ENCODE measurements at places on chromosomes 13 and 19.
A peak's percentile ranks its signal among the peaks of the same experiment; 100 is the strongest.

DNA sequence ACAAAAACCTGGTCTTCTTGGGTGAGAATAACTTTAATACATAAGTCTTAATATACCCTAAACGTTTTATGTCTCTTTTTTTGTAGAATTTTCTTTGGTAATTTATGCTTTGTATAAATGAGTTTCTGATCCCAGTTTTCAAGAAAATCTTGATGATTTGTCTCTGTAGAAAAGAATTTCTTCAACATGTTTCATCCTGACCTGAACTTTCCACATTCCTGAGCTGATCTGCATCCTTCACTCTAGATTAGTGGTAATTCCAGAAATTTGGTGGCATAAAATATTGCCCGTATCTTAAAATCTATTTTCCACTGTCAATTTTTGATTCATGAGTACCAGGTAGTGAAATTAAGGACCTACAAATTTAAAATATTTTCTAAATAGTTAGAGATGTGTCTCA, 16.3 kb downstream of the ZNF714 start:
- no peak for DNase-seq

- DNase-seq, result peak; percentile 86
These were observed 360 bp downstream of the DDX39A start for GRCh38 chr19:14418856-14419105.

DNA sequence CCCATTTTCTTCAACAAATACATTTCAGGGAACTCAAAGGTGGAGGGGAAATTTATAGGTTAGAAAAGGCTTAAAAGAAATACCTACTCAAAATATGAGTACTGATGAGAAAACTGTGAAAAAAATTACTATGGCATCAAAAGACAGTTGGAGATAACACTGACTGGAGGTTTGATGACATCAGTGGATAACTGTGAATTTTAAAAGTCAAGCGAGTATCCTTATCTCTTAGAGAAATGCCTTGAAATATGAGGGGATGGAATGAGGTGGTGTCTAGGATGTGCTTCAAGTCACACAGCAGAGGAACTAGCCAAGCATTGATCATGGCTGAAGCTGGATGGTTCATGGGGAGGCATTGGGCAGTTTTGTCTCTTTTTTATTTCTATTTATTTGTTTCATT, 27.2 kb upstream of the SLC15A1 start:
- no peak for DNase-seq

GRCh38 chr13:91157273-91158016, 190.0 kb upstream of the MIR17HG start:
- no peak for DNase-seq

GRCh38 chr13:24625870-24626849, 54.0 kb upstream of the ATP12A start:
- DNase-seq, result no peak

- DNase-seq, result no peak
These were observed 313.1 kb upstream of the MAB21L1 start for GRCh38 chr13:35789335-35790165.

DNA sequence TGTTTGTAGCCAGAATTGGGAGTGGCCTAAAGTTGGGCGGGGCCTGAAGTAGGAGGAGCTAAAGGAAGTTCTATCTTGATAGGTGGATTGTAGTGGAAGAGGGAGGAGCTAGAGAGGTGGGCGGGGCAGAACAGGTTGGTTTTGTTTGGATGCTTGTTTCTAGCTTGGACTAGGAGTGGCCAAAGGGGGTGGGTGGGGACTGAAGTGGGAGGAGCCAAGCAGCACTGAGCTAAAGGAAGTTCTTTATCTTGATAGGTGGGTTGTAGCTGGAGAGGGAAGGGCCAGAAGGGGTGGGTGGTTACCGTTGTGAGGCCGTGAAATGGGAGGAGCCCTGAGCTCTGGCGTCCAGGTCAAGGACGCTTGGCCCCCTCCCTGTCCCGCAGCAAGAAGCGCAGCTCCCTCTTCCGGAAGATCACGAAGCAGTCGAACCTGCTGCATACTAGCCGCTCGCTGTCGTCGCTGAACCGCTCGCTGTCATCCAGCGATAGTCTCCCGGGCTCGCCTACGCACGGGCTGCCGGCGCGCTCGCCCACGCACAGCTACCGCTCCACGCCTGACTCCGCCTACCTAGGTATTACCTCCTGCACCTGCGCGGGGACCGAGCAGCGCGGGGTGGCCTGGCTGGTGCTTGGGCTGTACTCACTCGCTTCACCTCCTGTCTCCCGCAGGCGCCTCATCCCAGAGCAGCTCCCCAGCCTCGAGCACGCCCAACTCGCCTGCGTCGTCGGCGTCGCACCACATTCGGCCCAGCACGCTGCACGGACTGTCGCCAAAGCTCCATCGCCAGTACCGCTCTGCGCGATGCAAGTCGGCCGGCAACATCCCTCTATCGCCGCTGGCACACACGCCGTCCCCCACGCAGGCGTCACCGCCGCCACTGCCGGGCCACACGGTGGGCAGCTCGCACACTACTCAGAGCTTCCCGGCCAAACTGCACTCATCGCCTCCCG, 8.0 kb downstream of the DNASE2 start:
- peak; percentile 72 for DNase-seq

GRCh38 chr19:6744381-6745301, 5.2 kb downstream of the TRIP10 start:
- DNase-seq, result no peak

DNA sequence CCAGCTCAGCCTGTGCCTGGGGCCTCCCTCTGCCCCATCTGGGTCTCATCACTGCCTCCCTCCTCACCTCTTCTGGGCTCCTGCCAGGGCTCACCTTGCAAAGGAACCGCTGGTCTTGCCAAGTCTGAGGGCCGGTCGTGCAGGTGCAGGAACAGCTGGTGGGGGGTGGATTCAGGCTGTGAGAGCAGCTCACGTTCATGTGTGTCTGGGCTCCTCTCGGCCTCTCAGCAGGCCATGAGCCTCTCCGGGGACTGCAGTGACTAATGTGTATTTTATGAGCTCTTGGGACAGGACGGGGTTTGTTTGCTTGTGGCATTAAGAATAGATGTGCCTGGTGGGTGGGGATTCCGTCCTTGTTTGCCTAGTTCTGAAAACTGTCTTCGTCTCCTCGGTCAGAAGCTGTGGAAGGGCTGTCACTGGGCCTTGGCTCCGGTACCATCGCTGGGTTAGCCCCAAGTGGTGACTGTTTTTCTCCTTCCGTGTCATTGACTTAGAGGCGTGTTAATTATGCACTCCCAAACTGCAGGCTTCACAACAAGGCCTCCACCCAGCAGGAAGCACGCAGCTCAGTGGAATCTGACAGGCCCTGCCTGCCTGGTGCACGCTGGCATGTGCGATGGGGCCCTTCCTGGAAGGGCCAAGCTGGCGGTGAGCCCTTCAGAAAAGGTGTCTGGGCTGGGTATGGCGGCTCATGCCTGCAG, 77.6 kb downstream of the KDM4B start:
- DNase-seq, result no peak

DNA sequence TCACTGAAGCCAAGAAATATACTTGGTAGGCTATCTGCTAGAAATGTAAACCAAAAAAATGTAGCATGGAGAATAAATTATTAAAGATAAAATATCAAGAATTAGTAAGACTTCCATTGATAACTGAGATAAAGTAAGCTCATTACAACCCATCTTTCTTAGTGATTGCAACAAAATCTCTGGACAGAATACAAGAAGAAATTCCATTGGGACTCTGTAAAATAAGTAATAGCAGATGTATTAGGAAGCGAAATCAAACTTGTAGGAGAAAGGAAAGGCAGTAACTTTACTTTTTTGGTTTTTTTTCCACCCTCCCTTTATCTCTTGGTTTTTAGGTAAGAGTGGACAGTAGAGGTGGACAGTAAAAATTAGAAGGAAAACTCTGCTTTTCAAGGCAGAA, 605.7 kb downstream of the DACH1 start:
- DNase-seq, result no peak

- no peak for DNase-seq
These were observed 5.3 kb downstream of the PCDH17 start for GRCh38 chr13:57636816-57637215.

- DNase-seq, result no peak
These were observed 65.9 kb downstream of the SERP2 start for GRCh38 chr13:44439452-44440024.

- no peak for DNase-seq
These were observed 3.0 kb downstream of the DZIP1 start for GRCh38 chr13:95641291-95642027.

- no peak for DNase-seq
These were observed 104.8 kb upstream of the MIR17HG start for GRCh38 chr13:91242652-91243051.

DNA sequence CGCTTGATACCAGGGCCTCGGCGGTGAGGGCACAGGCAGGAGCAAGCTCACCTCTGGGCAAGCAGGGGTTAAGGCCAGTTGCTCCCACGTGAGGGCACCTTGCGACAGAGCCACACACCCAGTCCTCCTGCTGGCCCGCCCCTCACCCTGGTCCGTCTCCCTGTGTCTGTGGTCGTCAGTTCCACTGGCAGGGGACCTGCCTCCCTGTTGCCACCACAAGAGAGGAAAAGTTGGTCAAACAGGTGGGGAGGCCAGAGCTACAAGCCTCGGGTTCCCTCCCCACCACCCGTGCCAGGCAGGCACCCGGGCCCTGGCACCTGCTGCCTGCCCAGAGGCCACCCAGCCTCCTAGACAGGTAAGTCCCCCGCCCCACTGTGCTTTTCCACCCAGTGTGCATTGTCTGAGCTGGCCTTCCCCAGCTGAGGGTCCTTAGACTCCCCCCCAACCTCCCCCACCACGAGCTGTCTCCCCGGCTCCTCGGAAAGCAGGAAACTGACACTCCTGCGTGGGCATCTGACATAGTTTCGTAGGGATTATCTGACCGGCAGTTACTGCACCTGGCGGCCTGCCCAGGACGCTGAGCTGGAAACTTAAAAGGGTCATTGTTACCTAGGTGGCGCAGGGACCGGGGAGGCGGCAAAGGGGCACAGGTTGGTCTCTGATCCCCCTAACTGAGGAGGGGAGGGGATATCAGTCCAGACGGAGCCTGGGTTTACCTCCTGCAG, at the start of gene TJP3:
Gene TJP3, plus strand, starts transcription at position 178 of the 725 bp plus-strand sequence. CDS start 20,049 bp downstream, outside the sequence.
- no peak for DNase-seq

- no peak for DNase-seq
These were observed 83.1 kb downstream of the ABCC4 start for GRCh38 chr13:95217920-95218830.

DNA sequence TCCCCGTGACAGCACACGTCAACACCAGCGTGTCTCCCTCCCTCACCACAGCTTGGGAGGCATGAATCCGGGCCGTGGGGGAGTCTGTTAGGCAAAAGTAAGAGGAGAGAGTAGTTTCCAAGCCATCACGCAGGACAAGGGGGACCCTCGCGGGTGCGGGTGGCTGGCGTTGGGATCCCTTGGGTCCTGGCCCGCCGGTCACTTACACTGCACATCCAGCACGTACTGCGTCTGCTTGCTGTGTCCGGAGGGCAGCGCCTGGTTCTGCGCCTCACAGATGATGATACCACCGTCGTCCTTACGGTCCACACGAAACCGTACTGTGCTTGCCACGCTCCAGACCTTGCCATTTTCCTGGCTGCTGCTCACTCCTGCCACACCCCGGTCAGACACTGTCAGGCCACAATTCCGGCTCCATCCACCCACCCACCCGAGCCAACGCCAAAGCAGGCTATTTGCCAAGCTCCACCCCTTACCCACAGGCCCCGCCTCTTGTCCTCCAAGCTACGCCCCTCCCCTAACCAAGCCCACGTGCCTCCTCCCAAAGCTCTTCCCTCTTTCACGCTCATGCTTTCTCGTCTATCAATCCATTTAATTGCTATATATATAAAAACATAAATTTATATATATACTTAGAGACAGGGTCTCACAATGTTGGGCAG, 6.6 kb upstream of the ZNF428 start:
- DNase-seq, result no peak

DNA sequence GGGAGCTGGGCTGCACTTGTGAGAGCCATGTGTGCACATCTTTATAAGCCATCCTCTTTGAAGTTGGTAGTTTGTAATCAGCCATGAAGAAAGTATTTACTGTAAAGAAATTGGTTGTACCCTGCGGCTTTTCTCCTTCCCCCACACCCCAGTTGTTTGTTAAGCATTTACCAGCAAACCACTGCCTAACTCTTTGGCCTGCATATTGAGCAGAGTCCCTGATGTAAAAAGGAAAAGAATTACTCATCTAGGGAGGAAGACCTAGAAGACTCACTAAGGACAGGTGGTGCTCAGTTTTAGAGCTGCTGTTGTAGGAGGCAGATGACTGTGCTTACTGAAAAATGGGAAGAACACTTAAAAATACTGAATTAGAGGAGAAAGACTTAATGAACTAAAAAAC, 245.3 kb downstream of the PCCA start:
- DNase-seq, result no peak

DNA sequence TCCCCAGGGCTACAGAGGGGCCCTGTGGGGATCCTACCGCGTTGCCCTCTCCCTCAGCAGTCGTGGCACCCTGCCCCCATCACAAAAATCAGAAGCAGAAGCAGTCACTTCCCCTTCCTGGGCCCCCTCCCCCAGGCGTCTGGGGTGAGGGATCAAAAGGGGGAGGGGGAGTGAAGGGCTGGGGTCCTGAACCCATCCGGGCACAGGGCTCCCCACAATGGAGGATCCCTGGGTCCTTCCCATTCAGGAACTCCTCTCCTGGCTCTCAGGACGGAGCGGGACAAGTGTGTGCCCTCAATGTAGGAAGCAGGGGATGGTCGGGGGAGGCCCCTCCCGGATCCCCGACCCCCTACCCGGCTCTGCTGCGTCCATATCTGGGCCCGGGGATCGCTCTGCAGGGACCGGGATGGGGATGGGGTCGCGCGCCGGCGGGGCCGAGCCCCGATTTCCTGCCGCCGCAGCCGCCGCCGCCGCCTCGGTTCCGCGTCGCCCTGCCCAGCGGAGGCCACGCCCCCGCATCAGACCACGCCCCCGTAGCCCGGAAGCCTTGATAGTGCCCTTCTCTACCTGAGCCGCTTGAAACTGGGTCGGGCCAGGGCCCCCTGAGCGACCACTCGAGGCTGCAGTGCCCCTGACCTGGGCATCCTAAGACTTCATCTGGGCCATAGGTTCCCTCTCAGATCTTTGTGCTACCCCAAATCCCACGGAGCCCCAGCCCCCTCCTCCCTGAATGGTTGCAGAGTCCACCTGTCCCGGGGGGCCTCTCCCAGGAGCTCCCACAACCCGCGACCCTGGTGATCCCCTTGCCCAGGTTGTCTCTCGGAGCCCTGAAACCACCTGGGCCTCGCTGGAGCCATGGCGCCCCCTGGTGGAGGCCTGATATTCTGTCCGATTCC, at the start of gene GMIP:
Gene GMIP, minus strand, starts transcription at position 500 of the 896 bp plus-strand sequence. Its CDS starts 128 bp downstream, at position 372.
- peak; percentile 84 for DNase-seq

DNA sequence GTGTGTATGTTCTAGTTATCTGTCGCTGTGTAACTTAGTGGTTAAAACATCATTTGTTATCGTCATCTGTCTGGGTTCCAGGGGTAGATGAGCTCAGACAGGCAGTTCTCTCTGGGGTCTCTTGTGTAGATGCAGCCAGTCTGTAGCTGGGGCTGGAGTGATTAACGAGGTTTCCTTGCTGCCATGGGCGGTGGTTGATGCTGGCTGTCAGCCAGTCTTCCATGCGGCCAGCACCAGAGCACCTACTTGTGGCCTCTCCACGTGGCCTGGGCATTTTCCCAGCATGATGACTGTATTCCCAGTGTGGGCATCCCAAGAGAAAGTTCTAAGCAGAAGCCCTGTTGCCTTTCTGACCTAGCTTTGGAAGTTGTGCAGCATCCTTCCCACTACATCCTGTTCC, 10.7 kb downstream of the ERCC5 start:
- no peak for DNase-seq

Measured in stimulated activated CD4-positive, alpha-beta T cell treated with anti-CD3 and anti-CD28 coated beads, Interleukin-1b, Interleukin-23, amount 100 ng/mL, for 48 hours (primary cell).